ENCODE measurements at places on chromosomes 5 and 9.

- H3K27ac ChIP-seq: no peak overlapping the region
- no peaks in the 10 kb centered on the region for H3K4me1 ChIP-seq
- no peak overlapping the region for H3K4me3 ChIP-seq
- DNase-seq: no peak
- no peaks in the 10 kb centered on the region for H3K27me3 ChIP-seq
Observed at GRCh38 chr5:103587185-103587748, 24.7 kb upstream of the NUDT12 start.

- no peak overlapping the region for H3K4me3 ChIP-seq
- no peaks in the 10 kb centered on the region for H3K27me3 ChIP-seq
- DNase-seq: no peak
- H3K4me1 ChIP-seq: no peaks in the 10 kb centered on the region
- H3K27ac ChIP-seq: no peak overlapping the region
- H3K36me3 ChIP-seq: no peaks in the 10 kb centered on the region
Observed at GRCh38 chr5:113047733-113048652, 71.4 kb downstream of the DCP2 start.

DNA sequence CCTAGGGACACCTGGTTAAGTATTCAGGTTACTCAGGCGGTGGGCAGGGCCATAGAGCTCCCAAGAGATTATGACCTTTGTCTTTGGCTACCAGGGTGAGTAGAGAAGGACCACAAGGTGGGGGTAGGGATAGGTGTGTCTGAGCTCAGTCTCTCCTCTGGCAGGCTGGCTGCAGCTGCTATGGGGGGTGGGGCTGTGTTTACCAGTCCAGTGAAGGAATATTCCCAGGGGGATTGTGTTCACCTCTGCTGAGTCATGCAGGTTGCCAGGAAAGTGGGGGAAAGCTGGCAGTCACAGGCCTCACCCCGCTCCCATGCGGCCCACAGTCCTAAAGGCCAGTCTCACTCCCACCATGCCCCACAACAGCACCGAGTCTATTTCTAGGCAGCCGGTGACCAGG, 53.6 kb upstream of the POU5F2 start:
- no peak overlapping the region for H3K4me3 ChIP-seq
- no peak for DNase-seq
- peaks cover 3% of the 10 kb centered on the region for H3K4me1 ChIP-seq
- no peaks in the 10 kb centered on the region for H3K36me3 ChIP-seq

GRCh38 chr5:168831383-168831782, 252.2 kb upstream of the PANK3 start:
- peaks cover 1% of the 10 kb centered on the region for H3K4me1 ChIP-seq
- H3K27me3 ChIP-seq: peaks cover 23% of the 10 kb centered on the region
- H3K36me3 ChIP-seq: no peaks in the 10 kb centered on the region
- H3K4me3 ChIP-seq: no peak overlapping the region

GRCh38 chr5:124104821-124105220, 592.8 kb downstream of the CSNK1G3 start:
- H3K36me3 ChIP-seq: no peaks in the 10 kb centered on the region
- no peak overlapping the region for H3K27ac ChIP-seq
- no peak for DNase-seq
- H3K4me1 ChIP-seq: no peaks in the 10 kb centered on the region
- H3K4me3 ChIP-seq: no peak overlapping the region

DNA sequence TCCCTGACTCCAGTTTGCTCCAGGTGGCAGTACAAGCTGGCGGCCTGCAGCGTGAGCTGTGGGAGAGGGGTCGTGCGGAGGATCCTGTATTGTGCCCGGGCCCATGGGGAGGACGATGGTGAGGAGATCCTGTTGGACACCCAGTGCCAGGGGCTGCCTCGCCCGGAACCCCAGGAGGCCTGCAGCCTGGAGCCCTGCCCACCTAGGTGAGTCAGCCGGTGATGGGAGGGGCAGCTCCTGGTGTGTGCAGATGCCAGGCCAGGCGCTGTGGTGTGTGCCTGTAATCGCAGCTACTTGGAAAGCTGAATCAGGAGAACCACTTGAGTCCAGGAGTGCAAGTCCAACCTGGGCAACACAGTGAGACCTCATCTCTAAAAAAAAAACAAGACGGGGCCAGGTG, 10.0 kb upstream of the CACFD1 start:
- H3K27me3 ChIP-seq: no peaks in the 10 kb centered on the region
- H3K4me3 ChIP-seq: no peak overlapping the region
- H3K36me3 ChIP-seq: no peaks in the 10 kb centered on the region
- H3K27ac ChIP-seq: no peak overlapping the region

DNA sequence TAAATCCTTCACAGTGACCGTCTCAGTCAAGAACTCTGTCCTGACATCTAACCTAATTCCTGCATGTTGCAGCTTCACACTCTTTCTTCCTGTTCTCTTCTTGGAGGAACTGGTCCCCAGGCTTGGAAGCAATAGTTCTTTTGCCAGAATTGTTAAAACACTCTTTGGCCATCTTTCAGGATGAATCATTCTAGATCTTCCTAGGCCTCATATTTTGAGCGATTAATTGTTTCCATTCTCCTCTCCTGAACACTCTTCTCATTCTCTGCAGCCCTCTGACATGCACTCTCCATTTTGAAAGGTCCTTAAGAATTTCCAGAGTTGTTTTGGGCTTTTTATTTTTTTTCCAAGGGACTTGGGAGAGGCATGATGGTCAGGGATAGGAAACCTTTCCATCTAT, 85.8 kb downstream of the FAM114A2 start:
- H3K27me3 ChIP-seq: no peaks in the 10 kb centered on the region
- H3K27ac ChIP-seq: no peak overlapping the region
- DNase-seq: no peak
- no peaks in the 10 kb centered on the region for H3K36me3 ChIP-seq
- H3K4me1 ChIP-seq: no peaks in the 10 kb centered on the region

GRCh38 chr9:101130054-101130453, 101.5 kb downstream of the PLPPR1 start:
- no peaks in the 10 kb centered on the region for H3K4me1 ChIP-seq
- H3K4me3 ChIP-seq: no peak overlapping the region
- no peaks in the 10 kb centered on the region for H3K27me3 ChIP-seq
- no peak overlapping the region for H3K27ac ChIP-seq
- no peak for DNase-seq

DNA sequence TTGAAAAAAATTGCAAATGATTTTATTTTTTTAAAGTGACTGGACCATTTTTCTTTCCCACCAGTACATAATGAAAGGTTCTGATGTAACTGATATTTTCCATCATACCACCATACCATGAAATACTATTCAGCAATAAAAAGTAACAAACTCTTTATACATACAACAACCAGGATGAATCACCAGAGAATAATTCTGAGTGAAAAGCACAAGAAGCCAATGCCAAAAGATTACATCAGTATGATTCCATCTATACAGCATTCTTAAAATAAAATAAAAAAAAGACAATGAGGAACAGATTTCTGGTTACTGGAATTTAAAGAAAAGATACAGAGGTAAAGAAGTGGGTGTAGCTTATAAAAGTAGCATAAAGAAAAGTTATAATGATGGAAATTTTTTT, 423.7 kb upstream of the ST8SIA4 start:
- DNase-seq: no peak
- no peaks in the 10 kb centered on the region for H3K36me3 ChIP-seq
- no peaks in the 10 kb centered on the region for H3K27me3 ChIP-seq
- H3K4me1 ChIP-seq: no peaks in the 10 kb centered on the region
- no peak overlapping the region for H3K27ac ChIP-seq

- no peaks in the 10 kb centered on the region for H3K36me3 ChIP-seq
- no peak for DNase-seq
- no peaks in the 10 kb centered on the region for H3K27me3 ChIP-seq
- no peak overlapping the region for H3K27ac ChIP-seq
- H3K4me1 ChIP-seq: peaks cover 12% of the 10 kb centered on the region
Observed at GRCh38 chr5:79263-79662, 12.7 kb upstream of the PLEKHG4B start.

- no peaks in the 10 kb centered on the region for H3K4me1 ChIP-seq
- H3K4me3 ChIP-seq: no peak overlapping the region
- H3K27ac ChIP-seq: no peak overlapping the region
- peaks cover 4% of the 10 kb centered on the region for H3K36me3 ChIP-seq
- DNase-seq: no peak
Observed at GRCh38 chr9:33042473-33042872, 17.4 kb downstream of the DNAJA1 start.

- no peak for DNase-seq
- peaks cover under 1% of the 10 kb centered on the region for H3K36me3 ChIP-seq
- no peak overlapping the region for H3K27ac ChIP-seq
- no peaks in the 10 kb centered on the region for H3K4me1 ChIP-seq
- H3K4me3 ChIP-seq: no peak overlapping the region
Observed at GRCh38 chr9:93567271-93567959, 9.0 kb upstream of the PHF2 start.
